ENCODE measurements at places on chromosomes 13 and 19. TPM values are rescaled to one million over a fixed set of nuclear protein-coding genes. Genes with fewer than 3 reads are reported as not detected.
A peak's percentile ranks its signal among the peaks of the same experiment; 100 is the strongest.

DNA sequence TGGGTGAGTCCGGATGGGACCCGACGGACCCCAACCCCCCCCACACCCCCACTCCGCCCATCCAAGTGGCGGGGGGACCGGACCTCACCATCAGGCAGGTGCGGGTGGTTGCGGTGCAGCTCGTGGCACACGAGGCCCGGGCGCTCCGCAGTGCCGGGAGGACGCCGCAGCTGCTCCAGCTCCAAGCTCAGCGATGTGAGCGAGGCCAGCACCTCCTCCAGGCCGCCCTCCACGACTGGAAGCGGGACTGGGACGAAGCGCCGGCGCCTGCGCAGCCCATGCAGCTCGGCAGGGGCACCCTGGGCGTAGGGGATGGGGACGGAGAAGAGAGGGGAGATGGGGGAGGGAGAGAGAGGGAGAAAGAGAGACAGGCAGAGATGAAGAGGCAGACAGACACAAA lies 30.1 kb upstream of the OLFM2 start:
- DNase-seq: no peak

DNA sequence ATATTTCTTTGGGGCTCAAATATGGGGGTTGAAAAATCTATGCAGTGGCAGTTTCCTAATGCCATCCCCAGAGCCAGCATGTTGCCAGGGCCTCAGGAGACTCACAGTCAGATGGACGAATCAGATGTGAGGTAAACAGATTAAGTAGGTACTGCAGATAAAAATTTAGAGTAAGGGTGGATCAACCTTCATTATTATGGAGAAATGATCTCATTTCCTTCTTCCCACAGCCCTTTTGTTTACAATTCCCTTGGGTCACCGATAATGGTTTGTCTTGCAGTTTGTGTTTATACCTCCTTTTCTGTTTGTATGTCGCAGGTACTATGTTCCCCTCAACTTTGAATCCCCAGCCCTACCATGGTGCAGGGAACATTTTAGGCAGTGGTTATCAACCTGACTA lies 20.0 kb downstream of the DIAPH3 start:
- DNase-seq: no peak

DNA sequence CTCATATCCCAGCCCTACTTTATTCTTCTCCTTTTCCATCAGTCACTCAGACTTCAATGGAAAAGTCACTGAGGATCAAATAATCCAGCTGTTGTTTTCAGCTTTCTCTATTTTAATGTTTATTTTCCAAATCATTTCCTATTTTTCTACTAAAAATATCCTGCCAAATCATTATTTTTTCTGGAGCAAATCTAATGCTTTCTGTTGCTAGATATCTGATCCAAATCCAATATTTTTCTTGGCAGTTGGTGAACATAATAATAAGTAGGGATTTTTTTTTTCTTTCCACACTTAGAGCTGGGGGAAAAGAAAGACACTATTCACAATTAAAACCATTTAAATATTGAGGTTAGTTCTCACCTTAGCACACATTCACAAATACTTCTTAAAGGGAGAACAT lies 656.1 kb downstream of the DACH1 start:
- no peak for DNase-seq

Gene S1PR4
- total RNA-seq: 1.0 TPM

DNA sequence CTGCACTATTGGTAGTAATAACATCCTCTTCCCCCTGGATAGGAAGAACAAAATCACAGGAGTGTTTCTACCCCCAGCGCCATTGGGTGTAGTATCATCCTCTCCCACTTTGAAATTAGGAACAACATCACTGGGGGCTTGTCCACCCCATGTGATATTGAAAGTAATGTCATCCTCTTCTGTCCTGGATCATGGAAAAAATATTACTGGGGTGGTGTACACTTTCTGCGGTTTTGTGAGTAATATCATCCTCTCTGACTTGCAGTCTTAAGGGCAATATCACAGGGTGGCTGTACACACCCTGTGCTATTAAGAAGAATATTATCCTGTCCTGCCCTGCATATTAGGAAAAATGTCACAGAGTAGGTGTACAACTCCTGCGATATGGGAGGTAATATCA lies 4.9 kb upstream of the RGCC start:
- no peak for DNase-seq

DNA sequence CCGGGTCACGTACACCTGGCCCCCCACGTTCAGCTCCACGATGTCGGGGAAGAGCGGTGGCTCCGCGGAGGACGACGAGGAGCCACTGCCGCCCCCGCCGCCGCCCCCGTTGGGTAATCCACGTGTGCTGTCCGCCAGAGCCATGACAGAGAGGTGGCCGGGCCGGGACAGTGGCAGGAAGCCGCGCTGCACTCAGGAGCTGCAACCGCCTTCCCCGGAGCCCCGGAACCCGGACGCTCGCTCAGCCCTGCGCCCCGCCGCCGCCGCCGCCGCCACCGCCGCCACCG lies 257 bp downstream of the KCTD12 start:
- no peak for DNase-seq

DNA sequence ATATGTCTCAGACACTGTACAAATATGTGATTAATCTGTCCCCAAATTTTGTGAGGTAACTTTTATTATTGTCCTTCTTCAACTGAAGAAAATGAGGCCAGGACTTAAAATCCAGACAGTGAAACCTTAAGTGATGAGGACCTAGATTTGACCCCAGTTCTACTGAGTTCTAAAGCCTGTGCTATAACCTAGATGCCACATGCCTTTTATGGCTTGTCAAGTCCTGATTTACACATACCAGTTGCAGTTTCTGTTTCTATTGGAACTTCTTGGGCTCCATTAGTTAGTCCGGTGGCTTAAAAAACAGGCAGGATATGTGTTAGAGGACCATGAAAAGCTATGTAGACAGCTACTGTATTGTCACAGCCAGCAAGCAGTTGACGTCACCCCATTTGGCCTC lies 436.5 kb upstream of the KLHL1 start:
- no peak for DNase-seq

DNA sequence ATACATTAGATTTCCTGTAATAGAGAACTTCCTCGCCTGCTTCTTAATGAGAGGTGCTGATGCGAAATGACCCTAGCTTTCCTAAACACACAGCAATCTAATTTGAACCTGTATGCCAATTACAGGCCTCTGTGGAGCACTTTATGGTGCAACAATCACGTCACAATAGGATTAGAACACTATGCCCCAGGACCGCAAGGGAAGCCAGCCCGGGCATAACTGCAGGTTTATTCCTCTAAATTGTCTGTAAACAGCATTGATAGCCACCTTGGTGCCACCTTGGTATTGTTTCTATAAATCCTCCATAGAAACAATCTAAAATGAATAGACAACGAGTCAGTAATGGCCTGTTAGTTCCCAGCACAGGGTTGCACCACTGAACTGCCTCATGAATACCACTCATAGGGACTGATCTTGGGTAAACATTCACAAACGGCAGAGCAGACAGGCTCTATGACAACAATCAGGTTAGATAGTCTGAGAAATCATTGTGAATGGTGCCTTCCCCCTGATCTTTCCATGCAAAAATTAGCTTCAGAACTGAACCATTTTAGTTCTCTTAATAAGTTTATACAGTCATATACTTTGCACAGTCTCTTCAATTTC lies 182.5 kb upstream of the OBI1 start:
- DNase-seq: no peak

DNA sequence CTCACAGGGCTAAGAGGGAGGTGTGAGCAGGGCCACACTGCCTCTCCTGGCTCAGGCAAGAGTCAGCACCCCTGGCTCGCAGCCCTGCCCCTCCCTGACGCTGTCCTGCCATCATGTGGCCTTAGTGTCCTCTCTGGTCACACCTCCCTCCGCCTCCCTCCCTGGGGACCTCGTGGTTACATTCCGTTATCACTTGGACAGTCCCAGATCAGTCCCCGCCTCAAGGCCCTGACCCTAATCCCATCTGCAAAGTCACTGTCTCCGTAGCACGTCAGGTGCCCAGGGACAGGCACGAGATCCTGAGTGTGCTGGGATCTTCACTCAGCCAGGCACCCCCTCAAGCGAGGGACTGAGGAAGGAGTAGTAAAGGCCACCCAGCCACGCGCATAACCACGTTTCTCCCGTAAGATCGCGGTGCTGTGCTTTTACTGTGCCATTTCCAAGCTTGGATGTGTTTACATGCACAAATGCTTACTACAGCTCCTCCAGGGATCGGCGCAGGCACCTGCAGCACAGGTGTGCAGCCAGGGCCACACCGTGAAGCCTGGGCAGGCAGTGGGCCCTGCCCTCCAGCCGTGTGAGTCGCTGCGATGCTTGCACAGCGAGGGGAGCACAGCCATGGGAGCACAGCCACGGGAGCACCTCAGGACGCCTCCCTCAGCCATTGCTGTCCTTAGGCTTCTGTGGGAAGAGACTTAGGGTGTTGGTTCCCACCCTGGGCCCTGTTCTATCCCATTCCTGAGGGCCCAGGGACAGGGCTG lies 10.7 kb upstream of the TMEM255B start:
- DNase-seq: peak; percentile 62

DNA sequence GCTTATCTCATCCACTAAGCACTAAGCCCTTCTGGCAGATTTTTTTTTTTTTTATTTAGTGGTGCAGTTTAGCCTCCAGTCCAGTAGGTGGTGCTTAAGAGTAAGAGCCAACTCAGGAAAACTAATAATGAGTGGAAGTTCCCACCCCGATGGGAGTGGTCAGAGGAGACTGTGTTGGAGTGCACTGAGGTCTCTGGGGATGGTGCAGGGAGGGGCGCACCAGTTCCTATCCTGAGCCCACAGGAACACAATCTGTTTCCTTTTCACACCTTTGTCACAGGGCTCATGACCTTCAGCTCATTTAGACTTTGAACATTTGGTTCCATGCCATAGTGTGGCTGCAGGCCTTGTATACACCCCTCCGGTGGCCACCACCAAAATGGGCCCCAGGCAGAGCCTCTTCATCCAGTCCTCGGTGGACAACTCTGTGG lies 367.4 kb downstream of the SPRY2 start:
- peak; percentile 41 for DNase-seq

DNA sequence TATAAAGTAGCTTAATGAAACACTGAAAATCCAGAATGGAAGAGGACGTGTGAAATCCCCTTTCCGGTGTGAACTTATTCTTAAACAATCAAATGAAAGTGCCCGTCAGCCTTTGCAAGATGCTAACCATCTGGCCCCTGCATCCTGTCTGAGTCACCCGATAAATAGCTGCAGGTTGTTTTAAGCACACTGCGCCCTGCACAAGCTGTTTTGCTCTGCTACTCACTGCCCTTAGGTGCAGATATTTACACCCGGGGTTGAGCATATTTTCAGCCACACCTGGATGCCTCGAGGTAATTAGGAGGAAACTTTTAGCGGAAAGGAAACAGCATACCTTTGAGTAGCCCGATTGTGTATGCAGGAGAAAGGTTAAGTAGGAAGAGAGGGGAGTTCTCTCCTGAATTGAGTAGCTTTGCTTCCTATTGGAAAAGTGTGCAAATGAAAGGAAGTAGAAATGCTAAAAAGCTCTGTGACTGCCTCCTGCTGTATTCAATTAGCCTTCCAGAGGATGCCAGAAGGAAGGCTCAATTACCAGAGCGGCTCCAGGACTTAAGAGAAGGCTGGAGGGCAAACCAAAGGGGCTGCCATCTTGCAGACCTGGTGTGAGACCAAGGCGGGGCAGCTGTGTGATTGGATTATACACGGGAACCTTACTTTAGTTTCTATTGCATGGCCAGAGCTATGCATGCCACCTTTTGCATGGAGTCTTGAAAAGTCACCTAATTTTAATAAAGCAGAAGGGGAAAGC lies 42.5 kb downstream of the IRS2 start:
- no peak for DNase-seq

- no peak for DNase-seq
Observed at GRCh38 chr13:106490569-106491321, 44.7 kb downstream of the EFNB2 start.

DNA sequence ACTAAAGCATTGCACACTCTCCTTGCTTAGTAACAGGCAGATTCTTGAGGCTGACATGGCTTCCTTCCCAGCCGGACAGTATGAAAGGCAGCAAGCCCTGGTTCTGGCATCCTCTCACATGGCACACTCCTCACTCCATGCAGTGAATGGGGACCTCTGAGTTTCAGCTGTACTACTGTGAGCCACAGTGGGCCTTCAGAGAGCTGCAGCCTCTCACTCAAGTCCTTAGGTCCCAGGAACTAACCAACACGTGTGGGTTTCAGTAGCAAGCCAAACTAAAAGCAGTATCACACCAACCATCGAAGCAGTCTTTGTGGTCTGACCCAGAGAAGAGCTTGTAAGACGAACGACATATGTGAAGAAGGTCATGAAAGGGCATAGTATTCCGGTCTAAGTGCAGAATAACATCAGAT lies 128.2 kb downstream of the TBC1D4 start:
- DNase-seq: no peak

Gene HIF3A
- 81.4 TPM for total RNA-seq

Gene ZNF600
- total RNA-seq: 2.0 TPM

Gene SOX21
- not detected for total RNA-seq

Gene KIR3DL1
- not detected for total RNA-seq

- no peak for DNase-seq
Observed at GRCh38 chr19:40400559-40400958, 10.6 kb upstream of the HIPK4 start.

Gene LILRB3
- total RNA-seq: 4.3 TPM

Gene NCR1
- total RNA-seq: 0.27 TPM

- DNase-seq: no peak
Observed at GRCh38 chr19:18639706-18640243, 2.9 kb downstream of the KLHL26 start.

GRCh38 chr13:43273362-43273761 lies 250.0 kb downstream of the DNAJC15 start:
- no peak for DNase-seq

Gene NLRP11
- total RNA-seq: not detected

Gene CATSPERD
- total RNA-seq: not detected

Gene DIRAS1
- total RNA-seq: 241 TPM

DNA sequence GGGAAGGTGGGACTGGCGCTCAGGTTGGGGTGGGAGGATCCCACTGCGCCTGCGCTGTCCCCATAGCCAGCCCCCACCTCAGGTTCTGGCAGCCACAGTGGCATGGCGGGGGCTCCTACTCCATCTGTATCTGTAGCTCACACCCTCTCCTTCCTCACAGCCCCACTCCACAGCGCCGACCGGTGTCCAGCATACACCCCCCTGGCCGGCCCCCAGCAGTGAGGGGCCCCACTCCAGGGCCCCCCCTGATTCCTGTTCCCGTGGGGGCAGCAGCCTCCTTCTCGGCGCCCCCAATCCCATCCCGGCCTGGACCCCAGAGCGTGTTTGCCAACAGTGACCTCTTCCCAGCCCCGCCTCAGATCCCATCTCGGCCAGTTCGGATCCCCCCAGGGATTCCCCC lies 6.0 kb downstream of the TMED1 start:
- DNase-seq: peak; percentile 22

DNA sequence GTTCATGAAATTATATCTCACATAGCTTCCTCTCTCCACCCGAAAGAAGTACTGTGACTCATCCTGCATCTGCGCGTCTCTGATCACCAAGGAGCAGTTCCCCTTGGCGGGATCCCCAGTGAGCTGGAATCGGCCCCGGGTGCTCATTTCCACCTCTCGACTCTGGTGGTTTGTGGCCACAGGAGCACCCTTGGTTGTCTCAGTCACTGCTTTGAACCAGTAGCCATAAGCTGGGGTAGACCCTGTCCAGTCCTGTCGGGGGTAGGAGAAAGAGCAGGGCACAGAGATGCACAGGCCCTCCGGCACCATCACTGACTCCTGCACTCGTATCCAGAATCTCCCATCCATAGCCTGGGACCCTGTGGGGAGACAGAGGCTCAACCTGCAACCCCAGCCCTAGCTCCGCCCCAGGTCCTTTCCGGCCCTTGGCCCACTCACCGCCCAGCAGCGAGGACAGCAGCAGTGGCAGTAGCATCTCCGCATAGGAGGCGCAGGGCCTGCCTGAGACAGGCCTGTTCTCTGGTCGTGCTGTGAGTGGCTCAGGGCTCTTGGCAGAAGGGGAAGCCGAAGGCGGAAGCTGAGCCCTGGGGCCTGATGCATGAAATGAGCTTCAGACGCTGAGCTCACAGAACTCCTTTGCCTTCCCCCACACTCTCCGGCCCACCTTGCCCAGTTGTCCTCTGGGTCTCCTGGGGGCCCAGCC lies at the start of gene SIGLEC10:
Gene SIGLEC10, minus strand, starts transcription at position 536 of the 703 bp plus-strand sequence. Its CDS starts 61 bp downstream, at position 475.
- peak; percentile 61 for DNase-seq
